ENCODE measurements at places on chromosomes 11 and 22.

DNA sequence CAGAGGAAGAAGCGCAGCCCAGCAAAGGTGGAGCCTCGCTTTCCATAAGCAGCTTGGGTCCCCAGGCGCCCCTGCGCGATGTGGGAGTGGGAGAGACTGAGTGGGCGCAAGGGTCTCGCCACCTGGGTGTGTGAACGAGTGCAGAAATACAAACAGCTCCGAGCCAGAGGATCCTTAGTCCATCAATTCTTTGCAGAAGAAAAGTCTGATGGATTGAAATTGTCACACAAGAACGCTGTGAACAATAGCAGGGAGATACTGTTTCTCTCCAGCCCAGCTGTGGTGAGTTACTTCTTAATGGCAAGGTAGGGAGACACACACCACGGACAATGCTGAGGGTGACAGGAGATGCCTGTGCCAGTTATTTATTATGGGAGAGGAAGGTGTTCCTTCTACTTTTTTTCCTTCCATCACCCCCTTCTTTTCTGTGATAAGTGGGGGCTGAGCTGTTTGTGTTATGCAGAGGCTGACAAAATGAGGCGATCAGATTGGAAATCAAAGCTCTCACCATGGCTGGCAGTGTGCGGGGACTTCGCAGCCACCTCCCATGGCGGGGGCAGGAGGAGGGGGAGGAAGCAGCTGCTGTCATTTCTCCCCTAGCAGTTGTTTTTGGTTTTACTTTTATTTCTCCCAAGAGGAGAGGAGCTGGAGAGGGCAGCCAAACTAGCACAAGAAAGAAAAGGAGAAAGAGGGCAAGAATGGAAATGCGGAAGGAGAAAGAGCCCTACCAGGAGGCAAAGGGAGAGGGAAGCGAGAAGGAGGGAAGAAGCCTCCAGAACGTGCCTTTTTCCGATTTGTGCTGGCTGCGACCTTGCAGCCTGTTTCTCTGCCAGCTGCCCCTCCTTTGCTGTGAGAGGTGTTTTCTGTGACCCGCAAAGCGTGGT, 755.8 kb downstream of the NTM start:
- peak; percentile 33 for DNase-seq

GRCh38 chr22:18966748-18967147, 30.7 kb upstream of the PRODH start:
- DNase-seq: no peak

- DNase-seq: no peak
Observed at GRCh38 chr11:72036687-72037086, 38.0 kb downstream of the IL18BP start.

- peak; percentile 68 for DNase-seq
Observed at GRCh38 chr22:36417281-36417686, 29.5 kb upstream of the MYH9 start.

GRCh38 chr11:70483077-70483861, 84.9 kb downstream of the CTTN start:
- peak; percentile 74 for DNase-seq

DNA sequence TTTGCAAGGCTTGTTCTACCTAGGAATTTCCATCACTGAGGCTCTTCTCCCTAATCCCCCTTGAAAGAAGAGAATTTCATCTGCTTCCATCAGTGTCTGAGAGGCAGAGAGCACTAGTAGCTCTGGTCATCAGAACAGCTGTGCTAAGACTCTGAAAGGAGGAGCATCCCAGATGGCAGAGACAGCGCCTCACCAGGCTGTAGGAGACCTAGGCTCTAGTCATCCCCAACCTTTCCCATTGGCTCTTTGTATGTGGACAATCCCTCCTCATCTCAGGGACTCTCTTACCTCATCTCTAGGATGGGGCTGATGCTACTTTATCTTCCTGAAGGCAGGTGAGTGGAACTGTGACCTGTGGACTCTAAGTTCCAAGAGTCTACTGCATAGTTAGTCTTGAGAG, 8.8 kb upstream of the OR9I1 start:
- DNase-seq: no peak

GRCh38 chr11:62560566-62561103, 13.1 kb downstream of the EEF1G start:
- DNase-seq: peak; percentile 98

DNA sequence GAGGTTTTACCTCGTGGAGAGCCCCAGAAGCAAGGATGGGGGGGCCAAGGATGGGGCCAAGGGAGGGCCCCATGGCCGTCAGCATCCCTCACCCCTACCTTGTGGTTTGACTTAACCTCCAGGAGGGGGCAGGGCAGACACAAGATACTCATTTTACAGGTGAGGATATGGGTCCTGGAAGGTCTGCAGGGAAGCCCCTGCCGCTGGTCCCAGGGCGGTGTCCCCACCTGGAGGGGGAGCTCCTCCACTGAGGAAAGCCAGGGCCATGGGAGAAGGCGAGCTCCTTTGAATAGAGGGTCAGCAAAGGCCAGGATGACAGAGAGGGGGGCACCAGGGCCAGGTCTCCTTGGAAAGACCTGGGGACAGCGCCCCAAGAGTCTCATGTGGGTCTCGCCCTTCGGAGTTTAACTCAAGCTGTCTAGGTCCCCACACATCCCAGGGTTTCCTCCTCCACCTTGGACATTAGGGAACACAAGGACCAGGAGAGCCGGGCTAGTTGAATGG, 5.9 kb upstream of the ADORA2A start:
- no peak for DNase-seq

DNA sequence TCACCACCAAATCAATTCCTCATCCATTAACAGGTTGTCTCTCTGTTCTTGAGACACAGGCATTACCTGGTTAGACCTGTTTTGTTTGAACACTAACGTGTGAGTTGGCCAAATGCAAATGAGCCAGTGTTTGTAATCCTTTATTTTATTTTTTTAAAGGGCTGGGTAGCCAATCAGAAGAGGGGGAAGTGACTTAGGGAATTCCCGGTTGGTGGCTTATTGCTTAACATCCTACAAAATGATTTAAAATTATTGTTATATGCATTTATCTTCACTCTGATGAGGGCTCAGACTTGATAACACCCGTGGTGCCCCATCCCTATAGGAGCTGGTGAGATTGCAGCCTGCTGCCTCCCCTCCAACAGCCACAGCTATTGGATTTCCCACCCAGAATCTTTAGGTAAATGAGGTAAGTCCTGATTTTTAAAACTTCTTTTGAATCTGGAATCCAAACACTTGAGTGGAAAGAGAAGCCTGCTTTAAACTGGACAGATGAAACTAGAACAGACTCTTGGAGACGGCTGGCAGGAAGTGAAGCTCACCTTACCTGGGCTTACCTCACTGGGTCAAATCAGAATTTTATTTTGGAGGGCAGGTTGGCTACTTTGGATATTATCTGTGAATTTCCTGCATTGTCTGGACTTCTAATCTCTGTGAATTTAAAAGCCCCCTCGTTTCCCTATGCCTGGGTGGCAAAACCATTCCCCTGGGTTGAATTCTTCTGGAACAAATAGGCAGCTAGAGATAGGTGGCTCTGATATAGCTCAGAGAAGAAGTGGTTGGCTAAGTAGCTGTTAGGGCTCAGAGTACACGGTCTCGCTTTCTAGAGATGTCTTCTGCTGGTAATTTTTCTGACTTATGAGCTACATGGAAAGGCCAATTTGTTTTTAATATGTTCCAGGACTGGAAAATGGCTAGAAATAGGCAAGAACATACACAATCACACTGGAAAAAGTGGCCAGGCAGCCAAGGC, at the start of gene EHF:
Gene EHF (plus strand): TSS at position 274 of the 973 bp plus-strand sequence. CDS start 21,538 bp downstream, outside the sequence.
- DNase-seq: no peak

- no peak for DNase-seq
Observed at GRCh38 chr22:39900306-39901227, at the start of gene GRAP2. Gene GRAP2, plus strand, starts transcription at chr22:39901084. Its CDS starts 46,023 bp downstream, at chr22:39947107.

DNA sequence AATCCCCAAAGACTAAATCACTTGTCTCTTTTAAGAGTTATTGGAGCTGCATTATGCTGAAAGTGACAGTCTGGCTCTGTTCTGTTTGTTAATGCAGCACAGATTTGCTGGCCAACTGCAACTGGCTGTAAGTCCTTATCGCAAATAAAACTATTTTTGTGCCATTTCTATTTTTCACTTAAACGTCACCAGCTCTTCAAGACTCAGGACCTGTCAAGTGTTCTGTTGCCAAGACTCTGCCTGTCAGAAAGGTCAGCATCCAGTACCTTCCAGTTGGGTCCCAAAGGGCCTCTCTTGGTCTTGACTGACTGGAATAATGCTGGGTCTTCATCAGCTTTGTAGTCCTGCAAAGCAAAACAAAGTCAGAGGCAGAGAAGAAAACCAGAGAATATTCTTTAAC, 45.6 kb downstream of the PITPNB start:
- DNase-seq: no peak

DNA sequence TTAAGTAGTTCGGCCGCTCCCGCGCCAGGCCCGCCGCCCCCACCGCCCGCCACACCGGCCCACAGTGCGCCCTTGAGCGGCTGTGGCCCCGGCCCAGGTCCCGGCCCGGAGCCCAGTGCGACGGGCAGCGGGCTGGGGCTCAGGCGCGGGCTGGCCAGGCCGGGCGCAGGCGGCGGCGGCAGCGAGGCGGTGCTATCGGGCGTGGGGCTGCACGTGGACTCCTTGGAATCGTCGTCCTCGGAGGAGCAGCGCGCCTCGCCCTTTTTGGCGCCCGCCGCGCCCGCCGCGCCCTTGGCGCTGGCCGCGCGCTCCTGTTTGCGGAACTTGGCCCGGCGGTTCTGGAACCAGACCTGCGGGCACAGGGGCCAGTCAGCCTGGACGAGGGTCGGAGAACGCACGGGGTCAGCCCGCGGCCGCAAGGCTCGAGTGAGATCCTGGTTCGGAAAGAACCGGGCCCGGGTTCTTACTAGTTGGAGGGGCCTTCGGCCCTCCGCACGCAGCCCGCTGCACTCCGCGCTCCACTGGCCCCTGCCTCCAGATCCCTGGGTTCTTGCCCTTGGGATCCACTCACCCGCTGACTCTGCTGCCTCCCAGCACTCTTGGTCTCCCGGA, 4.0 kb downstream of the PHOX2A start:
- DNase-seq: peak; percentile 27

DNA sequence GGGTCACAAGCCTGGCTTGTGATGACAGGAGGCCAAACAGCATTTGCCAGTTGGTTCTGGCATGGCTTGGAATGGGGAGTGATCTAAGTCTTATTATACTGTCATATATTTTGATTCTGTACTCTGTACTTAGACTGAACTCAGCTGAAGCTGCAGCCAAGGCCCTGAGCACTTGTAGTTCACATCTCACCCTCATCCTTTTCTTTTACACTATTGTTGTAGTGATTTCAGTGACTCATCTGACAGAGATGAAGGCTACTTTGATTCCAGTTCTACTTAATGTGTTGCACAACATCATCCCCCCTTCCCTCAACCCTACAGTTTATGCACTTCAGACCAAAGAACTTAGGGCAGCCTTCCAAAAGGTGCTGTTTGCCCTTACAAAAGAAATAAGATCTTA, 843 bp downstream of the OR56B1 start:
- DNase-seq: peak; percentile 70

DNA sequence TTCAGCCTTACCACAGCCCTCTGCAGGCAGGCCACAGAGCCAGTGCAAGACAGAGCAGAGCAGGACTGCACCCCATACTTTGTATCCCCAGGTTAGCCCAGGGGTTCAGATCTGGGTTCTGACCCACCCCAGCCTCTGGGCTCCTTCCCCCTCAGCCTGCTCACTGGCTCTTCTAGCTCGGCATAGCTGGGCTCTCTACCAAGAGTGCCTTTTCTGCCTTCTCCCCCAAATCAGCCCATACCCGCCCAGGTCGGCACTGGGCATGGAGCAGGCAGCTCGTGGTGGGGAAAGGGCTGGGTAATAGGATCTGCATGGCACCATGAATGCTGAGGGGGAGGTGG, 8.3 kb downstream of the RELT start:
- no peak for DNase-seq

DNA sequence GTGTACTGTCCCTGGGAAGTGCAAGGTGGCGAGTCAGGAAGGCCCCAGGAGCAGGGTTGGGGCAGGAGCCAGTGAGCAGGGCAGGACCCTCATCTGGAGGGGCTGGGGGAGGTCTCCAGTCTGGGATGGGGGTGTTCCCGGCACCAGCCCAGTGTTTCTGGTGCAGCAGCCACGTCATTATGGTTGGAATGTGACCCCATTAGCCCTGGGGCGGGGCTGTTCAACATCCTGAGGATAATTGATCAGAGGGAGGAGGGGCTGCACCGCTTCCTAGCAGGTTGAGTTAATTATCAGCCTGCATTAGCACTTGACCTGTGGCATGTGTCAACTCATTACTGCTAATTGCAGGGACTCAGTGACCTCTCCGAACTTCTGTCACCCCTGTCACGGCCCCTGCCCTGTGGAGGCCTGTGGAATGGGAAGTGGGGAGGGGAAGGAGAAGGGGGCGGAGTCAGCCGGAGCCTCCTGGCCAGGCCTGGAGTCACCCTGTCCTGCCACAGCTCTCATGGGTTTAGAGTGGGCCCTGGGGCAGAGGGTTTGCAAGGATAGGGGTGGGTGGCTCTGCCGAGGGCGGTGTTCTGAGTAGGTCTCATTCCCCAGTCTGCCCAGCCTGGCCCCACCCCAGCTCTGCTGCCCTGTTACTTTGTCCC, 52.8 kb upstream of the CCDC188 start:
- DNase-seq: peak; percentile 5

- DNase-seq: no peak
Observed at GRCh38 chr11:16896729-16897469, 117.3 kb downstream of the PLEKHA7 start.

- peak; percentile 5 for DNase-seq
Observed at GRCh38 chr11:105937738-105938137, 84.3 kb downstream of the MSANTD4 start.

DNA sequence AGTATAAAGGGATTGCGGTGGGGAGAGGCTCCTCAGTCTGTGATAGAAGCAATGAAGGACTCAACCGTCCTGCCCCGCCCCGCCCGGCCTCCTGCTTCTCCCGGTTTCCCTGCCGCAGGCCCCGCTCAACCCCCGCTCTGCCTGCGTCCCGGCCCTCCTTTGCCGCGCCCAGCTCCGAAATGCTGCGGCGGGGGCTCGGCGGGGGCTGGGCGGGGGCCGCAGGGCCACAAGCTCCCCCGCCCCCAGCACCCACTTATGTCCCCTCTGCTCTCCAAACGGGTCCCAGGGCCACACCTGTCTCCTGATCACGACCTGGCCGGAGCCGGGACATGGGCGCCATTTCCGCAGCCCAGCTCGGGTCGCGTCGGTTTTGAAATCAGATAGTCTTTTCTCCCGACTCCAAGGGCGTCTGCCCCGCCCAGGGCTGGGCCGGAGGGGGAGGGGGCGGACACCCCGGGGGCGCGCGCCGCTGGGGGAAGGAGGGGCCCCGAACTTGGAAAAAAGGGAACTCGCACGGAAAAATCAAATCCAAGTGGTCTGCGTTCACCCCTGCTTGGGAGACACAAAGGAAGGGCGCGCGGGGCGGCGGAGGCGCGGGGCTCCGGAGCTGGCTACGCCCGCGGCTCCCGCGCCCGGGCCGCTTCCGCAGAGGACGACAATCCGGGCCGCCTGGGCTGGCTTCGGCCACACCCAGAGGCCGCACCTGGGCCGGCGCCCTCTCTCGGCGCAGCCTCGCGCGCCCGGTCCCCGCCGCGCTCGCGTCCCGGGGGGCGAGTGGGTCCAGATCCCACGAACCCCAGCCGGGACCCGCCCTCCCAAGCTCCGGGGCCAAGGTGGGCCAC, 70.6 kb upstream of the EP300 start:
- peak; percentile 44 for DNase-seq

- DNase-seq: peak; percentile 36
Observed at GRCh38 chr11:20599221-20600019, at the start of gene SLC6A5. Gene SLC6A5, plus strand, starts transcription at chr11:20599608. Its CDS starts 65 bp downstream, at chr11:20599673.

All from fibroblast of mammary gland (primary cell).